ENCODE measurements at places on chromosomes 5 and 9.

GRCh38 chr5:1436681-1437080 lies 8.6 kb downstream of the SLC6A3 start:
- no peak for DNase-seq

GRCh38 chr5:44774279-44774880 lies 34.4 kb upstream of the MRPS30 start:
- DNase-seq = no peak

GRCh38 chr5:67526793-67527192 lies 330.2 kb upstream of the CD180 start:
- DNase-seq = no peak

GRCh38 chr9:14678776-14679175 lies 14.5 kb downstream of the ZDHHC21 start:
- DNase-seq = no peak
